ENCODE measurements at places on chromosomes 2 and 18.

GRCh38 chr18:13164406-13164805 is 54.2 kb upstream of the LDLRAD4 start:
- DNase-seq = no peak

DNA sequence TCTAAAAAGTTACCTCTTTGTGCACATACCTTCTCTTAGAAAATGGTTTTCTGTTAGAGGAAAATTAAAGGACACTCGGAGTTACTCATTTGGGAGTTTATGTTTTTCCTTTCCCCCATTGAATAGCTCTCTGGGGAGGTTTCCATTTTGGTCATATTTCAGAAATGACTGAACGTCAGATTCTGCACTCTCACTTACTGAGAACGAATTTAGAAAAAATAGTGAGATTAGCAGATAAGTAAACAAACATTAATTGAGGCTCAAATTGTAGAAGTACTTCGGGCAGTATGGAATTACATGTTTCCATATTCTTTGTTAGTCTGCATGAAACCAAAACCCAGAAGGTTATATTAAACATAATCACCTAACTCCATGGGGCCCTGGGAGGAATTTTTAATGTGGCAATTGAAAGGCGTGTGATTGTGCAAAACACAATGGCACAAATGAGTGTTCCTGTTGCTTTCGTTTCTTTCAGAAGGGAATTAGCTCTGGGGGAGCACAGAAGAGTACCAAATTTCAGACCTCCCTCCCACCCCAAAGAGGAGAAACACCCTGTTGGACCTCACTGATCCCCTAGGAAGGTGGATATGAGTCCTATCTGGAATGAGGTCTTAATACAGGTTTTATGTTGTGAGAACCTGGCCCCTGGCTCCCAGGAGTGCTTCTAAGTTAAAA is 212.3 kb downstream of the BCL2 start:
- no peak for DNase-seq

DNA sequence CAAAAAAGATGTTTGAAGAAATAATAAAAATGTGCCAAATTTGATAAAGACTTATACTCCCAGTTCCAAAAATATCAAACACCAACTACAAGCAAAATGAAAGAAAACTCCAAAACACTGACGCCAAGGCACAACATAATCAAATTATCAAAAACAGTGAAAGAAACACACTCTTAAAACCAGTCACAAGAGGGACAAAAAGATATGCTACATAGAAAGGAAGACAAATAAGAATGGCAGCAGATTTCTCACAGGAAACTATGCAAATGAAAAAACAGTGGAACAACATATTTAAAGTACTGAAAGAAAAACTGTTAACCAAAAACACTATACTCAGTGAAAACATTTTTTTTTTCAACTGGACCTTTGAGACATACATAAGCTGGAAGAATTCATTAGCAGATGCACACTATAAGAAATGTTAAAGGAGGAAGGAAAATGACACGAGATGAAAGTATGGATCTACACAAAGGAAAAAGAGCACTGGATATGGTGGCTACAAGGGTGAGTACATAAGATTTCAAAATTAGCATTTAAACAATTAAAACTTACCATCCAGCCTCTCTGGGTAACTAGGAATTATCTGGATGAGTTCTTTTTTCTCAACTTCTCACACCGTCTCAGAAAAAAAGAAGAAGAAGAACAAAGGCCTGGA is 94.0 kb upstream of the ACVR1C start:
- DNase-seq = no peak

DNA sequence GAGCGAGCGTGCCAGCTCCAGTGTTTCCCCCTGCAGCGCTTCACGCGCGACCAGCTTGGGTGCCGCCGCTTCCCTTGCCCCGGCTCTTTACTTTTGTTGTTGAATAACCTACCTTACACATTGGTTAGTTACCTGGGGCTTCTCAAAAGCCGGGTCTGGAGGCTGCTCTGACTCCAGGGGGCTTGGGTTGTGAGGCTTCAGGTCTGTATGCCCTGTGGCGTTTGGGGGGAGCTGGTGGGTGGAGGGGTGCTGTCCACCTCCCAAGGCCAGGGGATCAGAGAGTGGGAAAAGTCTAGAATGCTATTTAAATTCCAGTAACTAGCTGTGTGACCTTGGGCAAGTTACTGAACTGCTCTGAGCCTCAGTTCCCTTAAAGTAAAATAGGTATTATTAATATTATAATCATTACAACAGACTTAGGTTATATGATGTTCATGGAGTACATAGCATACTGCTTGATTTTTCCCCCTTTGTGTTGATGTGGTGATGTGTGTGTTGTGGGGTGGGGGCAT is 770 bp downstream of the LYPD6B start:
- DNase-seq = no peak

DNA sequence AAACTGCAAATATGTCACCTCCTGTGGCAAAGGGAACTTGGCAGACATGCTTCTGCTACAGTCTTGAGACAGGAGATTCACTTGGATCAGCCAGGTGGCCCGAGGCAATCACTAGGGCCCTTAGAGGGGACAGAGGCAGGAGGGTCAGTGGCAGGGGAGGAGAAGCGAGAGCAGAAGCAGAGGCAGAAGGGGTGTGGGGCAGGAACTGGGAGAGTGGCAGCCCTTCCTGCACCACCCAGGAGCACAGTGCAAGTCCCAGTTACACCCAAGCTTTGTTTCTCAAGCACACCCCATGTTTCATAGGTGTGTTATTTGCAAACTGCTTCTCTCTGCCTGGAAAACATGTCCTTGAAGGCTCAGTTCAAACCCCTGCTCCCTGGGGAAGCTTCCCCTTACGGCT is 309.7 kb upstream of the MYT1L start:
- no peak for DNase-seq

- DNase-seq = no peak
Measured at GRCh38 chr2:209805351-209805750, 33.7 kb downstream of the UNC80 start.

DNA sequence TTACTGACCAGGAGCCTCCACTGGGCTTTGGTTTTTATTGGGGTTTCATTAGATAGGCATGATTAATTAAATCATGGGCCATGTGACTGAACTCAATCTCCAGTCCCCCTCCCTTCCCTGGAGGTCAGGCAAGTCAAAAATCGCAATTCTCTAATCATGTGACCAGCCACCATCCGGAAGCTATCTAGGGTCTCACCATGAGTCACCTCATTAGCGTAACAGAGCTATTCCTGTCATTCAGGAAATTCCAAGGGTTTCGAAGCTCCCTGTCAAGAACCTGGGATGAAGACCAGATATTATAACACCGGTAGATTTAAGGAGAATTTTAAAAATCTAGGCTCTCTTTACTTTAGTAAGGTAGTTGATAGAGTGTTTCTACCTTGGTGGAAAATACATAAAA is 180.3 kb upstream of the TCF4 start:
- no peak for DNase-seq

DNA sequence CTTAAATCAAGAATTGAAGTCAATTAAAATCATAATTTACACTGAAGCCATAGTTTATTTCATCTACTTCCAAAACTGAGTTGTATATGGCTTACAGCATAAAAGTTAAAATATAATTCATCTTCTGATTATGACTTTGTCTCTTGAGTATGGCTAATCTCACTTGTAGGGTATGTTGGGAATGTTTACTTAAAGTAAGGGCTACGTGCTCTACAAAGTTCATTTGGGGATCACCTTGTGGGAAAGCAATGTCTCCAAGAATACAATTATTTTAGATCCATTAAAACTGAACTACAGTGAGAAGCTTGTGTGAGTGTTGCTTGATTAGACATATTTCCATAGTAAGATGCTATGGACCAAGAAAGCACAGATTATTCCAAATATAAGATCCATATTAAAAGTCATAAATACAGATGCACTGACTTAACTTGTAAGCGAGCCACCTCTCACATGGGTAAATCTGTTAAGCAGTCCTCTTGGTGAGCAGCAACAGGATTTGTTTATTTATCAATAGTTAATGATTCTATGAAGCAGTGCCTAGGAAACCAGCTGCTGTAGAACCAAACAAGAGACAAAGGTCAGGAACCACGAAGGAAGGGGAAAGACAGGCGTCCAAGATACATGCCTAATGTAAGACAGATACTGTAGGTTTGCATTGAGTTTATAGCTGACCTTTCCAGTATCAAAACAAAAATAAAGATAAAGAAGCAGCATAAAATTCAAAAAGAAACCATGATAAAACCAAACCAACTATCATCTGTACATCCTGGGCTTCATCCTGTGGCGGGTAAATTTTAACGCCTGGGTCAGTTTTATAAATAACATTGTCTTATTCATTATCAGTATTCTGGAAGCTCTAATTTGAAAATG is 24.8 kb downstream of the DSG4 start:
- no peak for DNase-seq

DNA sequence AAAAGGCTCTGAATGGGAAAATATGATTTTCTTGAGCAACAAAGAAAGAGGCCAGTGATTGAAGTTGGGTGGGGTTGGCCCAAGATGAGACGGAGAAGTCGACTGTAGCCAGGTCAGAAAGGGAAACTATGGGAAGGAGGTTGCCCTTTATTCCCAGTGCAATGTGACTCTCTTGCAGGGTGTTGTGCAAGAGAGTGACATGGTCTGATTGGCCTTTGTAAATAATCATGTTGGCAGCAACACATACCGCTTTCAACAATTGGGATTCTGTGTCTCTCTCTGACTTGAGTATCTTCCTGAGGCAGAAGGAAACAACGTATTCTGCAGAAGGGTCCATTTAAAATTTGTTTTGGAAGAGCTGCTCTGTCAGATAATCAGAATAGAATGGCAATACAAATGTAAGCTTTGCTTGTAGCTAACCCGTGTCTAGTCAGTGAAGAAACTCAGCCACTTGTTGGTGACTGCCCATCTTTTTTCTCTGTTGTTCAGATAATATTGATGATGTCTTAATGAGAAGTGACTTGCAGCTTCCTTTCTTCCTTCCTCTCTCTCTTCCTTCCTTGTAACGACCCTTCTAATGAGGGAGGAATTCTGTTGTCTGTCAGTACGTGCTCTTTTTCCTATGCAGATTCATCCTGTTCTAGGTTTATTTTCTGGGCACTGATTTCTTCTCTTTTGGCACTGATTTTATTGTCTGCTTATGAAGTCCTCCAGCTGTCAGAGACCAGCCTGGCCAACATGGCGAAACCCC is 311.0 kb upstream of the FAM98A start:
- DNase-seq = no peak

- no peak for DNase-seq
Measured at GRCh38 chr2:168096158-168096557, 151.2 kb downstream of the STK39 start.

- DNase-seq = no peak
Measured at GRCh38 chr2:234334756-234335155, 162.1 kb downstream of the ARL4C start.

Data from epithelial cell of prostate (primary cell).